ENCODE measurements at places on chromosomes 6 and 20. TPM values are rescaled to one million over a fixed set of nuclear protein-coding genes. Genes with fewer than 3 reads are reported as not detected.
A peak's percentile ranks its signal among the peaks of the same experiment; 100 is the strongest.

DNA sequence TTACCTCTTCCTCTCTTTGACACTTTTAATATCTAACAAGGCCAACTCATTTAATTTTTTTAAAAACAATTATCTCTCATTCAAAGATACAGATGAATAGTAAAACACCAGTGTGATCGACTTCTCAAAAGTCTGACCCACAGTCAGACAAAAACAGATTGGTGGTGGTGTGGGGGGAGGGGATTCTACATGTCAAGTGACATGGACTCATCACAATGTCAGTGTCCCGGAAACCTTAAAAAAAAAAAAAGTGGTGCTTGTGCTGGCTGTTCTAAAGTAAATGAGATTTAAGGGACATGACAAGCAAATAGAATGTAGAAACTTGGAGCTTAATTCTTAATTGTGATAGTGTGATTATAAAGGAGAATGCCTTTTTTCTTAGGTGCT lies 16.3 kb upstream of the RFPL4B start:
- no peak for DNase-seq

GRCh38 chr20:53875452-53875851 lies 194.9 kb downstream of the BCAS1 start:
- peak; percentile 59 for DNase-seq

DNA sequence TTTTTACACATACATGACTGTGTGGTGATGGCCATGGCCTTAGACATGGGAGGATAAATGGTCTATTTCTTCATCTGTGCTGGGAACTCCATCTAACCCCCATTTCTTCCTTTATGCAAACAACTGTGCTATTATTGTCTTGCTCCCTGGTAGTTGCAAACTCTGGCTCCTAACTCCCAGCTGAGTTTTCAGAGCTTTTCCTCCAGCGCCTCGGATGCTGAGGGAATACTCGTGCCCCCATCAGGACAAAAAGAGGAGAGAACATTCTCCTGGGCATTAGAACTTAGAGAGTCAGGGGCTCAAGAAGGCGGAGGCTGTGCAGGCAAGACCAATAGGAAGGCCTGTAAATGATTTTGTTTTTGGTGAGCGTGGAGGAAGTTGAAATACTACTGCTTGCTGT lies 2.1 kb downstream of the DAAM2 start:
- DNase-seq: no peak

GRCh38 chr6:166221636-166222035 lies 54.0 kb upstream of the TBXT start:
- DNase-seq: no peak

DNA sequence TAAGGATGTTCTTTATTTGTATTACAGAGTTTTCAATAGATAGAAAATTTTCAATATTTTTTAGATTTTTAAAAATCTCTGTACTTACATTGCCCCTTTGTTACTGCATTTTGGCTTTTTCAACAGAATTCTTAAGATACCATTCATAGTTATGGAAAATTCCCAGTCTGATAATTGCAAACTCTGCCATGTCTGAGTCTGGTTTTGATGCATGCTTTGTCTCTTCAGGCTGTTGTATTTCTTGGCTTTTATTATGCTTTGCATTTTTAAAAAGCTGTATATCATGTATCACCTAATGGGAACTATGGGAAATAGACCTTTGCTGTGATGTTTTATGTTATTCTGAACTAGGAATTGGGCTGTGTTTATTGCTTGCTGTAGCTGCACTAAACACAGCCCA lies 898.9 kb upstream of the ADGRB3 start:
- no peak for DNase-seq

Gene CTAGE9
- not detected for total RNA-seq

Gene ARFGEF3
- total RNA-seq: 7.4 TPM

Gene FGD2
- total RNA-seq: 19.7 TPM

Gene FABP7
- not detected for total RNA-seq

Gene EDN1
- 35.0 TPM for total RNA-seq

Gene SIRPB2
- total RNA-seq: 8.2 TPM

Gene RAB5IF
- total RNA-seq: 33.1 TPM
